ENCODE measurements at places on chromosomes 6 and 20.

DNA sequence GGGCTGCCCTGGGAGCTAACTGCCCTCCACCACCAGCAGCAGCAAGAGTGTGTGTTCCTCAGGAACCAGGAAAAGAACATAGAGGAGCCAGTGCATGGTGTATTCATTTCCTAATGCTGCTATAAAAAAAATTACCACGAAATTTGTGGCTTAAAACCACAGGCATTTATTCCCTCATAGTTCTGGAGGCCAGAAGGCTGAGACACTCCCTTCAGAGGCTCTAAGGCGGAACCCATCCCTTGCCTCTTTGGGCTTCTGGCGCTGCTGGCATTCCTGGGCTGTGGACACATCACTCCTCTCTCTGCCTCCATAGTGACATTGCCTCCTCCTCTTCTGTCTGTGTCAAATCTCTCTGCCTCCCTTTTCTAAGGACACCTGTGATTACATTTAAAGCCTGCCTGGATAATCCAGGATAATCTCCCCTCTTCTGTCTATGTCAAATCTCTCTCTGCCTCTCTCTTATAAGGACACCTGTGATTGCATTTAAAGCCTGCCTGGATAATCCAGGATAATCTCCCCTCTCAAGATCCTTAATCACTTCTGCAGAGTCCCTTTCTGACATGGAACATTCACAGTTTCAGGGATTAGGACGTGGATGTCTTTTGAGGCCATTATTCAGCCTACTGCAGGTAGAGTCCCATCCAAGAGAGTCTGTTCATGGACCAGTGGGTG, 54.7 kb downstream of the NDUFAF5 start:
- DNase-seq = no peak

DNA sequence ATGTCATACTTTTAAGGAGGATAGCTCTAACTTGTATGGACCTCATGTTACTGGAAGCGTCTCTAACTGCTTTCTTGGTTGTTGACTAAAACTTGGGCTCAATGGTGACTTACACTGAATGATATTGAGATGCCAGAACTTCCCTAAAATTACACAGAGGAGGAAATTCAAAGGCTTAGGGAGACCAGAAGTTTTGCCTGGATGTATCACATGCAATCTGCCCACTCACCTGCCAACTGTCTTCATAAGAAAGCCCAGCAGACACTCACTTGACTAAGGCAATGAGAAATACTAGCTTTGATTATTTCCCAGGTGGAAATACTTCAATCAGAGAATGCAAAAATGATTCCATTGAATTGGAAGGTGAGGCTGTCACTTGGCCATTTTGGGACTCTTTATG, 51.2 kb upstream of the PDYN start:
- no peak for DNase-seq

GRCh38 chr6:155765275-155766194, 309.9 kb upstream of the NOX3 start:
- DNase-seq = no peak

GRCh38 chr6:33248643-33248931, 23.1 kb downstream of the VPS52 start:
- DNase-seq = no peak

GRCh38 chr20:38523697-38524096, 51.1 kb downstream of the RALGAPB start:
- DNase-seq = no peak

DNA sequence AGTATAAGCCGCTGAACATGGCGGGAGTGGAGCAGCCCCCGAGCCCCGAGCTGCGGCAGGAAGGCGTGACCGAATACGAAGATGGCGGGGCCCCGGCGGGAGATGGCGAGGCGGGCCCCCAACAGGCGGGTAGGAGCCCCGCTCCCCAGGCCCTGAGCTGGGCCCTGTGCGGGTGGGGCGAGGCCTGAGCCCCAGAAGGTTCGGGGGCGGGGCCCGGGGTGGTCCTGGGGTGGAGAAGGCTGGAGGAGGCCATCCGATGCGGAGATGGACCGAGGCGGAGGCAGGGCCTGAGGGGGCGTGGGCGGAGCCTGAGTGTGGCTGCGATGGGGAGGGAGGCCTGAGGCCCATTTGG, 7.1 kb downstream of the L3MBTL1 start:
- no peak for DNase-seq

- no peak for DNase-seq
Measured at GRCh38 chr6:53925891-53926290, 131.1 kb downstream of the LRRC1 start.

DNA sequence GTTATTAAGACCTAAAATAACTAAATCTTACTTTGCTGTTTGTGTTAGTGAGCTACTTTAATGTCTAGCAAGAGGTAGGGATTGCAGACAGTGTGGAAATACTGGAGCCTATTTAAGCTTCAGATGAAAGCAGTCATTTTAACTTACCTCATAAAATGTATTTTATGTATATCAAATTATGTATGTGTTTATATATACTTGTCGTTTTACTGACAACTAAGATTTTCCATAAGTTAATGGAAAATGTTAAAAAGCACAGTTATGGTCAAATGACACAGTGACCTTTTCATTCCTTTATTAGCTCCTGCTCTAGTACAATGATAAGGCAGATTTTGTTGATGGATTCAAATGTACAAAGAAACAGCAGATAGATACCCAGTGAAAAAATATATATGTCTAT, 34.6 kb downstream of the QKI start:
- DNase-seq = no peak

DNA sequence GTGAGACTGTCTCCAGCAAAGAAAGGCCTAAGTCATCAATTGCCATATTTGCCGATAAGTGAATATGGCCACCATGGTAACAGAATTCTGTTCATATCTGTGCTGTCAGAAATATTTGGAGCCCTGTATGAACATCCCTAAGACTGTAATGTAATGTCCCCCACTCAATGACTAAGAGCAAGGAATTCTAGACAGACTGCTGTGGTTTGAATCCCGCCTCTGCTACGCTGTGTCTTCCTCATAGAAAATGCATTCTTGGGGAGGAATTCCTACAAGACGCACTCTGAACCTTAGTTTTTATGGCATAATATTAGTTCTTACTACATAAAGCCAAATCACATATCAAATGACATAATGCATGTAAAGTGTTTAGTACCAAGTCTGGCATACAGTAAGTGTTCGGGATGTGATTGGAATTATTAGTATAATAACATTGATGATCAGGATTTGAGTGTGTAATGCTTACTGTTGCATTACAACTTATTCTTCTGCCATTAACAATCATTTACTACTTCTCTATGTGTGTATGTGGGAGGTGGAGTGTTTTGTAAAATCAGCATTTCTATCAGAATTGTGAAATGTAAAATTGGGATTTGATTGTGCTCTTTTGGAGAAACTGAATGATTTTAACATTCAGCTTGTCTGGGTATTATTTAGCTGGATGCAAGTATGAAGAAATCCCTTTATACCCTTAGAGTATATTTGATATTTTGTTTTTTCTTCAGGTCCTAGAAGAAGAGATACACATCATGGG, 103.0 kb downstream of the OLIG3 start:
- no peak for DNase-seq

DNA sequence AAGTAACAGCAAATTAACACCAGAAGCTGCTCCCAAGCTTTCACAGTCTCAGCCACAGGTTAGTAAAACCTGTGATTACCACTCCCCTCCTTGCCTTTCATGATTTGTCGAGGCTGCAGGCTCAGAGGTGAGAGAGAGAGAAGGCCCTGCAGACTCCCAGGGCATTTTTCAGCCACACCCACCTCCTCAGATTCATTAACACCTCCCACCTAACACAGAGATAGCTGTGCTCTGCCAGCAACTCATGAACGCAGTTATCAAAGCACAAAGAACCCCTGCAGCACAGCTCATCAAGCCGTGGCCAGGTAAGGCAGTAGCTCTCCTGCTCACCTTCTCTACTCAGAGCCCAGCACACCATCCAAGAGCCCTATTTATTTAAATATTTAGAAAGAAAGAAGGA, 27.1 kb downstream of the F13A1 start:
- DNase-seq = no peak

DNA sequence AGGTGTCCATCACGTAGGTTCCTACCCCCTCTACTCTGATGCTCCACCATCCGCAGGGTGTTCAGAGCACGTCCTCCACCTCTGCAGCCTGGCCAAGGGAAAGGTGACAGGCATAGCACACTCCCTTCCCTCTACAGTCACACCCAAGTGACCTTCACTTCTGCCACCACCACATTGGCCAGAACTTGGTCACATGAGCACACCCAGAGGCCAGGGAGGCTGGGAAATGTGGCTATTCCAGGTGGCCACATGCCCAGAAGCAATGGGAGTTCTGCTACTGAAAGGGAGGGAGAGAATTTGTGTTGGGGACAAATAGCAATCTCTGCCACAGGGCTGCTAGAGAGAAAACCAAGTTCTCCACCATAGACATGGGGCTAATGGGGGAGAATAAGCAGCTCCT, 180.3 kb downstream of the NFATC2 start:
- DNase-seq = no peak

- no peak for DNase-seq
Measured at GRCh38 chr6:36375644-36376155, 11.8 kb downstream of the ETV7 start.

- DNase-seq = no peak
Measured at GRCh38 chr20:14178952-14179351, 158.5 kb downstream of the FLRT3 start.

DNA sequence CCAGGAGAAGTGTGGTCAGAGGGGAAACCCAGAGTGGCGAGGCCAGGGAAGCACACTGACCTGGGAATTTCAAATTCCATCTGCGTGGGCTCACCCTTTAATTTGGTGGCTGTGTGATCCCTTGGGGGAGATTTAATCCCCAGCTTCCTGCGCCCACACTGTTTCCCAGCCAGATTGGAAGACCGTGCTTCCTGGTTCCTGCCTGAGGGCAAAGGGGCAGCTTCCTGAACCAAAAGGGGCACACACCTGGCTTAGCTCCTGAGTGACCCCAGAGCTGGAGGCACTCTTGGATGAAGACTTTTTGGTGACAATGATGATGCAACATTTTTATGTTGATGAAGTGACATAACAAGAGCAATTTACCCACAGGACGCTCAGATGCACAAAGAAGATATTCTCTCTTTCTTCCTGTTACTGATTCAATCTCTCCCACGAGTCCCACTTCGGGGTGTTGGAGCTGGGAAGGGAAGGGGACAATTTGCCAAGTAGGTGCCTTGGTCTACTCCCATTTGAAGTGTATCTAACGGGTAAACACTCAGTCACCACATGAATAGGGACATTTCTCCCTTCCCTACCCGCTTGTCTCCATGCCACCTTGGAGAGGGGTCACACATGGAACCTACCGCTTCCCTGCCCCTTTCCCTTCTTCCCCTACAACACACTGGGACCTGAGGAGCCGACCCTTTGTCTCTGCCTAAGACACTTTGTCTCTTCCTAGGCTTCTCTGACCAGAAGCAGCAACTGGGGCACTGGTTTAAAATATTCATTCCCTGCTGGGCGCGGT, 28.6 kb upstream of the CDKN1A start:
- no peak for DNase-seq

DNA sequence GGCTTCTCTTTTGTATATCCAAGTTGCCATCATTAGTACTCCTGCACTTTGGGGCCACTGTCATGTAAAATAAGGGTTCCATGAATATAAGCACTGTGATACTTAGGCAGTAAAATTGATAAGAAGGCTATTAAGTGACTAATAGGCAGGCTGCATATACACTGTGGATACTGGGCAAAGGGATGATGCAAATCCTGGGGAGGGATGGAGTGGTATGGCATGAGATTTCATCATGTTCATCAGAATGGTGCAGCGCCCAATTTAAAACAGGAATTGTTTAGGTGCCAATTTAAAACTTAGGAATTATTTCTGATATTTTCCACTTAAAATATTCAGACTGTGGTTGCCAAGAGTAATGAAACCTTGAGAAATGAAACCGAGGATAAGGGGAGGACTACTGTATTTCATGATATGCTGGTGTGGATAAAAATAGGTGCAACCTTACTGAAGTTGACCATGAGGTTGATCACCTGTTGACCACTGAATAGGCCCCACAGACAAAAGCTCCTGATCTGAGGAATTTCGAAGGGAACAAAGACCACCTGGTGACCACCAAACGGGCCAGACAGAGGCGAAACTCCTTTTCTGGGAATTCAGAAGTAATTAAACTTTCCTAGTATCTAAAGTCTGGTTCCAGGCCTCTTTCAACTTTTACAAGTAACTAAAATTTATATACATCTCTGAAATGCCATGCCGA, 4.9 kb upstream of the TRIM39 start:
- no peak for DNase-seq

- no peak for DNase-seq
Measured at GRCh38 chr6:6569096-6569810, 19.3 kb upstream of the LY86 start.

DNA sequence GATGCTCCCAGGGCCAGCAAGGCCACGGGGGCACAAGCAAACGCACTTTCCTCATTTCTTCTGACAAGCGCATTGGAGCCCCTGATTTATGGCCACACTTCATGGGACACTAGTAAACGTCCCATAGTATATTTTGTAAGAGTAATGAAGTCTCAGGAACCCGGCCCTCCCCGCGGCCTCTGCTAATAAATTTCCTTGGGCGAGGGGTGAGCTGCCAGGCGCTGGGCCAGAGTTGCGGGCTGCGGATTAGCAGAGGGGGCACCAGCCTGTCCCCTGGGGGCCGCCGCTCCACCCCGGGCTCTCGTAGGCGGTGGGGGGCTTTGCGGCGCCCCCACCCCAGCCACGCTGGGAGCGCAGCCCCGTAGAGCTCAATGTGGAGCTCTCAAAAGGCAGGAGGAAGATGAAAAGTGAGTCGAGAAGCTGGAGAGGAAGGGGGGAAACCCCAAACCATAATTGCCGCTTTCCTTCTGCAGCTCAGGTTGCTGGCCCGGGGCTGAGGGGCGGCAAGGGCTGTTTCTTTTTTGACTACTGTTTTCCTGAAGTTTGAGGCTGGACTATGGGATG, 173.6 kb downstream of the CDC5L start:
- DNase-seq = no peak

Data from CD4-positive, alpha-beta T cell treated with Interleukin-21 for 1 hour (primary cell).